ENCODE measurements at places on chromosomes 11 and 22. TPM values are rescaled to one million over a fixed set of nuclear protein-coding genes. Genes with fewer than 3 reads are reported as not detected.

Gene MRGPRX3
- total RNA-seq: not detected

- DNase-seq: peak; percentile 52
Measured at GRCh38 chr11:122421702-122422101, 233.8 kb upstream of the UBASH3B start.

DNA sequence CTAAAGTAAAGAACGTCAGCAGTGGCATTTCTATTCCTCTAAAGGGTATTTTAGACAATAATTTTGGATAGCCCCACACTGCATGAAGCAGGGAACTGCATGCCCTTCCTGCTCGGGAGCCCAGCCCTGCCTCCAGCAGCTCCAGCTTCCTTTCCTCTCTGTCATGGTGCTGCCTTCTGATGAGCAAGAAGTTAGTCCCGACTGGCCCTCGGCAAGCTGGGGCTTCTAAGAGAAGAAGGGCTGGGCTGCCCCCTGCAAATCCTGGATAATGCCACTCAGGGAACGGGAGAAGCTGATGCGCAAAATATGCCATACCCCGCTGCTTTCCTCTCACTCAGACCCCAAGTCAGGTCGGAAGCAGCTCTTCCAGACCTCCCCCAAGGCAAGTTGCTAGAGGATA lies 296.4 kb downstream of the ETS1 start:
- DNase-seq: no peak

DNA sequence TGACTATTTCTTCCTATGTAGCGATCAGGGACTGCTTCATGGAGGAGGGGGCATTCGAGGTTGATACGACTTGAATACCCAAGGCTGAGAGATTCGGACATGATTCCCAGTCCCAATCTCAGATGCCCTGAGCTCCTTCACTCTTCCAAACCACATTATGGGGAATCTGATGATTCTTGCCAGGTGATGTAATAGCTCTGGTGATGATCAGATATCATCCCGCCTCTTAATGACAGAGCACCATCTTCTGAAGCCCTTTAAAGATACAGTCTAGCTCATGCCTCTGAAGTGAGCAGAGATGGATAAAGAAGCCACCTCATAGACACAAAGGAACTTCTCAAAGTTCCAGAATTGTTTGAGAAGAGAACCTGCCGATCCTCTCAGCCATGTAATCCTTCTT lies 8.9 kb upstream of the CLMP start:
- no peak for DNase-seq

GRCh38 chr22:20587206-20587958 lies 80.0 kb downstream of the MED15 start:
- no peak for DNase-seq

All from umbilical cord (tissue), 2 donors.